Glutamatergic neuron (in vitro differentiated cells): ENCODE measurements at places on chromosomes 5 and 9. TPM values are rescaled to one million over a fixed set of nuclear protein-coding genes. Genes with fewer than 3 reads are reported as not detected.

SHROOM1 gene
- total RNA-seq: 5.1 TPM

SLC45A2 gene
- 0.76 TPM for total RNA-seq

DNA sequence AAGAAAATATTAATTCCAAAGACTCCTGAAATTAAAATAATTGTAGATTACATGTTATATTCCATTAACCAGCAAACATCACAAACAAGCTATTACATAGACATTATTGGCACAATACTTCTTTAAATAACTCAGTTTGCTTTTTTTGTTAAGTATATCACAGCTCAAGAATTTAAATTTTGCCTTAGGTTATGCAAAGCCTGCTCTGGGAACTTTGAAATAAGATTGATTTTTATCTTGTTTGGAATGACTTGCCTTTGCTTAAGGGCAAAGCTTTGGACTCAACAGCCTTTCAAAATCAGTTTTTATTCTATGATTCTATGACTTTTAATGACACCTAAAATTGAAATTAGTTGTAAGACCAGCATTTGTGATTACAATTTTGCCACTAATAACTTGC, 78.2 kb downstream of the ALDH7A1 start:
- DNase-seq: no peak

- DNase-seq: no peak
Measured at GRCh38 chr5:15249152-15249551, 250.8 kb upstream of the FBXL7 start.

GRCh38 chr5:11143456-11144267, 382.6 kb upstream of the DAP start:
- no peak for DNase-seq

DNA sequence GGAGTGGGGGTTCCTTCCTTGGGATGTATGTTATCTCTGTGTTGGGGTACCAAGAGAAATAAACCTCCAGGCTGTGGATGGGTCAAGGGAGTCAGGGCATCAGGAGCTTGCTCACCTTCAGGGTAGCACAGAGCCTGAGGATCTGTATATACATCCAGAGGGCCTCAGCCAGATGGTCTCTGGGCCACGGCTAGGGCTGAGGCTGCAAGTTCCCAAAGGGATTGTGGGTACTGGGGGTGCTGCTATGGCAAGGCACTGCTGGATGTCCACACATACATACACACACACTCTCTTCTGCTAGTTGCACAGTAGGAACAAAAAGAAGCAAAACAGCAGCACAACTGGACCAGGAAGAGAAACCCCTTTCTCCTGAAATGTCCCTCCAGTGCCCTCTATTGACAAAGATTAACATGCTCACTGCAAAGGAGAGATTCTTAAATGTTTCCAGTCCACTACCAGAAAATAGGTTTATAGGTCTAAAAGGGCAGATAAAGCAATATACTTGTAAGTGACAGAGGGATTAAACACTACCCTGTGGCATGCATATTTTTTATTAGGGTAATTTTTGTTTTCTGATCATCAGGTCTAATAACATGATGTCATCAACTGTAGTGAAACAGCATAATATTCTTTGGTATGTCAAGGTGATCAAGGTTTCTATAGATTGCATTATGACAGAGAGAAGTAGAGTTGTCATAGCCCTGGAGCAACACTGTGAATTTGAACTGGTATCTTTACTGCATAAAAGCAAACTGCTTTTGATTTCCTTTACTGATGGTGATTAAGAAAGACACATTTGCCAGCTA, 56.3 kb upstream of the KCNN2 start:
- no peak for DNase-seq

DNA sequence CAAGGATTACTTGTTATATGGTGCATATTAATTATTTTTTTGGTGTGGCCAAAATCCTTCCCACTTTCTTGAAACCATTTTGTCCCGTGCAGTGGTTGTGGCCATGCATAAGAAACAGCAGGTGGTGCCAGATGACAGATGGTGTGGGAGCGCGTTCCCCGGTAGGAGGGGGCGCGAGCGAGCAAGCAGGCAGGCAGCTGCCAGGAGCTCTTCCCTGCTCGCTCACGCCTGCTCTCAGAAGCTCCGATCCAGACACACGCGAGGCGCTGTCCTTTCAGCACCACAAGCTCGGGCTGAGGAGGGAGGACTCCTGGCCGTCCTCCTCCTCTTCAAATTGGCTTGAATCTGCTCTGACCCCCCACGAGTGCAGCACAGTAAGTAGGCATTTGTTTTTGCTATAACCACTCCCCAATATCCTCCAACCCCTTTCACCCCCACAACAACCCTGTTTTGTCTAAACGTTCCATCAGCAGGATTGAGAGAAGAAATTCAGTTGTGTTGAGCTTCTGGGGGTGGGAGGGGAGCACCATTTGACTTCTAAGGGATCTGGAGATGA, at the start of gene NSG2:
NSG2 (plus strand) TSS at position 237 of the 556 bp plus-strand sequence. CDS start 1,050 bp downstream, outside the sequence.
- DNase-seq: peak; percentile 91

ADAMTS6 gene
- total RNA-seq: 2.1 TPM

HMGCS1 gene
- 452 TPM for total RNA-seq

- no peak for DNase-seq
Measured at GRCh38 chr5:79273341-79273740, 37.4 kb downstream of the JMY start.

GRCh38 chr9:1959371-1959770, 55.8 kb upstream of the SMARCA2 start:
- DNase-seq: no peak

DNA sequence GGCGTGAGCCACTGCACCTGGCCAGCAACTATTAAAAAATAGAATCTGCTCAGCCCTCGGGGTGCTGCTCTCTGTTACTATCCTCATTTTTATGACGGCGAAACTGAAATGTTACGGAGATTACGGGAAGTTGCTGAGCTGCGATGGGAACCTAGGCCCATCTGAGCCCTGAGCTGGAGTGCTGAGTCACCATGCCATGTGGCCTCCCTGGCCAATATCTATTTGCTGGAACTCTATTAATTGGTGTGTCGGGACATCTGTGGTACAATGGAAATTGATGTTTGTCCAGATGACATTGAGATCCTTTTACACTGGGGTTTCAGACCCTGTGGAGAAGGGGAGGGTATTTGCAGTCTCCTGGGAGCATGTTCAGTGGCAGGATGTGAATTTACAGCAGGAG, 8.1 kb downstream of the PRDM12 start:
- DNase-seq: peak; percentile 54

DNA sequence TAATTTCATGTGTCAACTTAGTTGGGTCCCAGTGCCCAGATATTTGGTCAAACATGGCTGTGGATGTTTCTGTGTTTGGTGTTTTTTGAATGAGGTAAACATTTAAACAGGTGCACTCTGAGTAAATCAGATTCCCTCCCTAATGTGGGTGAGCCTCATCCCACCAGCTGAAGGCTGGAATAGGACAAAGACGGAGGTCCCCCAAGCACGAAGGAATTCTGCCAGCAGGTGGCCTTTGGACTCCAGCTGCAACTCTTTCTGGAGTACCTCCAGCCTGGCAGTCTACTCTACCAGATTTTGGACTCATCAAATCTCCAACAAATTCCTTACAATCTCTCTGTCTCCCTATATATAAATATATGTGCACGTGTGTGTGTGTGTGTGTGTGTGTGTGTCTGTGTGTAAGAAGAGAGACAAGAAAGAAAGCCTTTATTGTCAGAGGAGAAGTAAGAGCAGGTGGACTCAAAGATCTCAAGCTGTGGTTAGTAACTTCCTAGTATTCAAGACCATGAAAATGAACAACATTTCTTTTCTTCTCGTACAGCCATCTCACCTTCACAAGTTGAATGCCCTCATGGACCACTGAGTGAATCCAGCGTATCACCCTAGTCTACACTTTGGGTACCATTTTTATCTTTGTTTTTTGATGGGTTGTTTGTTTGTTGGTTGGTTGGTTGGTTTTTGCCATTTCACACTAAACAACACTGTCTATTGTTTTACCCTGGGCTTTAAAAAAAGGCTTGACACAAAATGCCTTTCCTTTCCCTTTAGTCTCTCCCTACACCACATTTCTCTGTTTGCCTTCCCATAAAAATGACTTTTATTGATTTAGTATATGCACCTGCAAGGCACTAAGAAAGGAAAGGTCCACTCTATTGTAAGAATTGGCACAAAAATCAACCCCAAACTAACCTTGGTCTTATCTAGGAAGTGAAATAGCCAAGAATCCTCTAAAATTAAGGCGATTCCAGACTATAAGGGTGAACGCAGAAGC, 118.7 kb downstream of the TENT4A start:
- DNase-seq: no peak

DNA sequence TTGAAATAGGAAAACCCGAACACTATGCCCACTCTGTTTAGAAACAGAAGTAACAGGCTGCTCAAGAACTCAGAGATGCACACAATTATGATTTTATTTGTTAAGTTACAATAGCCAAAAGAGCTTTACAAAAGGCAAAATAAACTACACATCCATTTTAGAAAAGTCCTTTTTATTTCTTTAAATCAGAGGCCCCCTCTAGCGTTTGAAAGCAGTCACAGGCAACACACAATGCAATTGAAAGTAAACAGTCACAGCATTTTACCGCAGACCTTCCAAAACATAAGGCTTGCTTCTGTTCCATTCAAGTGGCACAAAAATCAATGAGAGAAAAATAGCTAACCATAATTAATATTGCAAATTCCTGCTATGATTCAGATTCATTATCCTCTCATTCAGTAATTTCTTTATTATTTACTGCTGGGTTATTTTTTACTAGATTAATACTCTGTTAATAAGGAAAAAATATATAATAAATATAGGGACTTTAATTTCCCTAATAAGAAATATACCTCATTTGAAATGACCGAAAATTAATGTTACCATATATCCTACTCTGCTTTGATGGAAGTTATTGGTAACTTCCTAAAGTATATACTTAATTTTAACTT, 78.3 kb downstream of the CEP120 start:
- DNase-seq: no peak
